ENCODE measurements at places on chromosomes 12 and 14. TPM values are rescaled to one million over a fixed set of nuclear protein-coding genes. Genes with fewer than 3 reads are reported as not detected.

- DNase-seq = no peak
These were observed 45.5 kb downstream of the GIT2 start for GRCh38 chr12:109950625-109951024.

GRCh38 chr14:66482873-66483272, 3.3 kb upstream of the CCDC196 start:
- DNase-seq = no peak

GRCh38 chr12:34287986-34288962, 266.0 kb downstream of the ALG10 start:
- DNase-seq = no peak

DNA sequence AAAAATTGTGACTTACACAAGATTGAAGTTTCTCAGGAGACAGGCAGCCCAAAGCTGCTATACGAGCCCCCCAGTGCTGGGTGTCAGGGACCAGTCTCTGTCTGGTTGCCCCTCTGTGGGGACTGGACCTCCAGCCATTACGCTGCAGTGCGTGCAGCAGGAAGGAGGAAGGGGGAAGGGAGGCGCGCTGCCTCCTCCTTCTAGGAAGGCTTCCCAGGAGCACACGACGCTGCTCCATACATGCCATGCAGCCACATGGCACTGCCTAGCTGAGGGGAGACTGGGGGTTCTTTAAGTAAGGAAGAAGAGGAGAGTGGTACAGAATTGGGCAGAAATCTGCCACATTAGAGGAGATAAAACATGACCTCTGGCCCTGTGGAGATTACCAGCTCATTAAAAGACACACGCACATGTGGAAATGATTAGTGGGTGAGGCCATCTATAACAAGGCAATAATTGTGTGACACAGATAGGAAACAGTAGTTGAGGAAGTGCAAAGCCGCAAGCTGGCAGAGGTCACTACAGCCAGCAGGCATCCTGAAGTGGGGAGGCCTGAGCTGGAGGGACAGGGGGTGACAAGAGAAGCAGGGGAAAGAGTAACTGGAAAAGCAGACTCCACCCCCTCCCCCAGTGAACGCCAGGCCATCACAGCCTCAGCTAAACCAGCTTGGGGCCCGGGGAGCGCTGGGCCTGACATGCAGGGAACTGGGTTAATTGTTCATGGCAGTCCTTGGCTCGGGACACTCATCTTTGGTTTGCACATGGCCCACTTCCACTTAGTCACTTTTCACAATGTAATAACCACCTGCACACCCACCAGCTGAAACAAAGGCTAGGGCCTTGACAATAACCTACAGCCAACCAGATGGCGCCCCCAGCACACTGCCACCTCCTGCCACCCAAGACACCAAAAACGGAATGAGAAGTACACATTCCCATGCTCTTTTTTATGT, 39.6 kb downstream of the CCDC88C start:
- no peak for DNase-seq

DNA sequence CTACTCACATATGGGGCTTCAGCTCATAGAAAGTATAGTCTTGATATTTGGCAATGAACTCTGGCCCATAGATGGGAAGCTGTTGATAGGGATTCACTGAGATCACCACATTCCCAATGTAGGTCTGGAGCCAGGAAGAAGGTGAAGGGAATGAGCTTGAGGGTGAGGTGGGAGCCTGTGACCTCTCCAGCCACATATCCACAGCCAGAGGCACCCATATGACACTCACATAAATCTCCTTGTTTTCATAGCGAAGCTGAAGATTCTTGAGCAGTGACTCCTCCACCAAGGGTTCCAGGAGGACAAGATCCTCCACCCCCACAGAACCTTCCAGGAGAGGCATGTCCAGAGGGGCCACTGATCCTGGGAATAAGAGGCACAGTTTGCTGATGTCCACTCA, 1.9 kb downstream of the MYO1A start:
- DNase-seq = no peak

DNA sequence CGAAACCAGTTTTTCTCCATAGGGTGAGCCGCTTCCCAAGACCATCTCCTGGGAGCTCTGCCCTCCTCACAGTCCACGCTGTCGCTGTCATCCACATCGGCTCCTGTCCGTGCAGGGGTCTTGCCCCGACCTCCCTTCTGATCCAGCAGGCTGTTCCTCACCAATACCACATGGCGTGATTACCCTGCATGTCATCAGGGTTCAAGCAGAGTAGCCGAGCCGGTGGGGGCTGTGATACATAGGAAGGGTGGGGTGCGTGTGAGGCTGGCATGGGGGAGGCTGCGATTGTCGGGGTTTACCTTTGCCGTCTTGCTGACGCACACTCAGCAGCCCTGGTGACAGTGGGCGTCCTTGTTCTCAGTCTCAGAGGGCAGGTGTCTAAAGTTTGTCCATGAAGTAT, 17.0 kb downstream of the TEDC1 start:
- DNase-seq = no peak

- no peak for DNase-seq
These were observed 27.1 kb upstream of the SLC17A8 start for GRCh38 chr12:100329800-100330199.

DNA sequence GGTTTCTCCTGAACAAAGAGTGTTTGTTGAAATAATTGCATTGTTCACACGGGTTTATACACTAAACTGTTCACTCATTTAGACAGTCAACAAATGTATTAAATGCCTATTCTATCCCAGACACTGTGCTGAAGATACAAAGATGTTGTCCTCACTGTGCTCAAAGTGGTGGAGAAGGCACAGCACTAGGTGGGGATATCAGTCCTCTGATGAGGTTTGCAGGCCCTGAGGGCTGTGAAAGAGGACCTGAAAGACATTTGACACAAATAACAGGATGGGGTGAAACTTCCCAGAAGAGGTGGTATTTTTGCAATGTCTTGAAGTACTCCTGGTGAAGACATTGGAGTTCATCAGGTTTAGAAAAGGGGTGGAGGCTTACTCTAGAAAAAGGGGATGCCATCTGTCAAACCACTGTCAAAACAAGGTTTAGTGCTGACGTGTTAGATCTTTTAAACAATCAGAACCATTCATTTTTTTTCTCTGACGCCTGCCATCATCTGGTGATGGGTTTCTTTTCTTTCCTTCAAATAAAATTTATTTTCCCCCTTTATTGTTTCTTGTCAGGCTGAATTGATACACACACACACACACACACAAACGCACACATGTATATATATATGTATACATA, 69.5 kb downstream of the ACSS3 start:
- DNase-seq = no peak

- DNase-seq = no peak
These were observed 45.4 kb downstream of the BCAT1 start for GRCh38 chr12:24903329-24904088.

- DNase-seq = no peak
These were observed 33.1 kb downstream of the CD9 start for GRCh38 chr12:6233121-6233971.

DNA sequence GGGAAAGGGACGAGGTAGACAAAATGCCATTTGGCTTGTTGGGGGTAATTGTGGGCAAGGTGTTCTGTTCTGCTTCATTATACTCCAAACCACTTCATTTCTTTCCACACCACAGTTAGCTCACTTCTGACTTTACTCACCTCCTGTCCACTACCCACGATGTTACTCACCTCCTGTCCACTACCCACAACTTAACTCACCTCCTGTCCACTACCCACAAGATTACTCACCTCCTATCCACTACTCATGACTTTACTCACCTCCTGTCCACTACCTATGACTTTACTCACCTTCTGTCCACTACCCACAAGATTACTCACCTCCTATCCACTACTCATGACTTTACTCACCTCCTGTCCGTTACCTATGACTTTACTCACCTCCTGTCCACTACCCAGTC, 10.1 kb upstream of the TWF1 start:
- no peak for DNase-seq

Gene EIF2S3B
- total RNA-seq = 0.48 TPM

Gene LRRC43
- 1.6 TPM for total RNA-seq

Gene GPR84
- 1.8 TPM for total RNA-seq

Gene IAPP
- not detected for total RNA-seq

Gene OR6J1
- total RNA-seq = not detected

Gene GARIN6
- not detected for total RNA-seq

Gene KCNH3
- total RNA-seq = 2.9 TPM

Gene KLRC1
- total RNA-seq = 0.21 TPM

Gene HOXC13
- total RNA-seq = not detected

Measured in activated T-helper 2 cell treated with anti-CD3 and anti-CD28 coated beads, Interferon-gamma antibody, Interleukin-2, Interleukin-4, amounts not matched to agents 10 μg/mL and 5 μg/mL and 100 μg/mL, durations not matched to agents 14 hours and 24 hours and 36 hours (primary cell).